ENCODE measurements at places on chromosomes 1 and 21.

- peak; percentile 22 for DNase-seq
These were observed 285.3 kb downstream of the CAMTA1 start for GRCh38 chr1:7070389-7071029.

- DNase-seq = no peak
These were observed 24.7 kb downstream of the TFF3 start for GRCh38 chr21:42290505-42290904.

- DNase-seq = peak; percentile 49
These were observed 4.2 kb upstream of the IL19 start for GRCh38 chr1:206766251-206766856.

GRCh38 chr1:198246337-198246736 is 89.5 kb downstream of the NEK7 start:
- no peak for DNase-seq

DNA sequence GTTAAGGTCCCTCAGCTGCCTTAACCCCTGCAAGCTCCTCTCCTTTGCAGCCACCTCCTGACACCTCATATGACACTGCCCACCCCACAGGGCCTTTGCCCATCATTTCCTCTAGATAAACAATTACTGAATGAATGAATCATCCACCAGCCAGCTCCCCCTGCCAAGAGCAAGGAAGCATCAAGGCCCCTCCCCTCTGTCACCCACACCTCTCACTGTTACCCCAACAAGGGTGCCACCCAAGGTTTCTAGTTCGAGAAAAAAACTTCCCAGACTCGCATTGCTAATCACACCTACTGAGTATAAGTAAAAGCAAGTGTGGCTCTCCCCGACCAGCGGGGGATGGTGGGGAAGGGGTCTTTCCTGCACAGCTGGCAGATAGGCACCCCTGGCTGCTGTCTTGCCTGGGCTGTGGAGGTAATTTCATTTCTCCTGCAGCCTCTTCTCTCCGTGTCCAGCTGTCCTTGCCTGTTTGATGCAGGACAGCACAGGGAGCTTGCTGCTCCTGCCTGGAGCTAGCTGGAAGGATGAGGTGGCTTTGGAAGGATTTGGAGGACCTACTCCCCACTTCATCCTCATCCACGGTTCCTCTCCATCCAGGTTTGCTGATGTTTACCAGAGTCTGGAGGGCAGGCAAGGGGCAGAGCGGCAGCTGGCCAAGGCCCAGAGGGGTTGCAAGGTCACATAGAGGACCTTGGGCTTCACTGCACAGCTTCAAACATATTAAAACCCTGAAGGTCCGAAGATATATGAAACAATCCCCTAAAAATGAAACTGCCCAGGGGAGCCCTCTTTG is 33.1 kb upstream of the LBR start:
- no peak for DNase-seq

DNA sequence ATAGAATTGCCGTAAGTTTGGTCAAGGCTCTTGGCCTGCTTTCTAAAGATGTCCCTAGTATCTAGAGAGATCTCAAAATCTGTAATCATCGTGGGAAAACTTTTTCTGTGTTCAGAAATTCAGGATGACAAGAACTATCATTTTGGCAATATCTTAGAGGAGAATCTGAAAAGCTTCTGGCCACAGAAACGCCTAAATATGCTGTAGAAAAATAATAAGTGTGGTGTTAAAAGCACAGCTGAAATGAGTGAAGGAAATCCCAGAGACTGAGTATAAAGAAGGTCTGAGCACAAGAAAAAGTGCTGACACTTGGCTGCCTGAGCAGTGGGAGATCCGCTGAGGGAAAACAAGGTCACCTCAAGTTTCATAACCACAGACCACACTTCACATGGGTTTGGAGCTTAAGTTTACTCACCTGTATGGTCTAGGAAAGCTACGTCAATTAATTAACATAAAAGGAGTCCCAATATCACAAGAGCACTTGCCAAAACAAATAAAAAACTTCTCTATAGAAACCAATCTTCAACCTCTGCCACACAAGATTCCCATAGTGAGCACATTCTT is 235.2 kb upstream of the IRF2BP2 start:
- DNase-seq = peak; percentile 14

DNA sequence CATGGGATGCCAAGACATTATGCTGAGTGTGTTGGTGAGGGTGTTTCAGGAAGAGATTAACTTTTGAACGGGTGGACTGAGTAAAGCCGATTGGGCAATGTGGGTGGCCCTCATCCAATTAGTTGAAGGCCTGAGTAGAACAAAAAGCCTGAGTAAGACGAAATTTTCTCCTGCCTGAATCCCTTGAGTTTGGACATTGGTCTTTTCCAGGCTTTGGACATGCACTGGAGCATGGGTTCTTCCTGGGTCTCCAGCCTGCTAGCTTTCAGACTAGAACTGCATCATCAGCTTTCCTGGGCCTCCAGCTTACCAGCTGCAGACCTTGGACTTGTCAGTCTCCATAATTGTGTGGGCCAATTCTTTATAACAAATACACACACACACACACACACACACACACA is 63.6 kb downstream of the NIBAN1 start:
- no peak for DNase-seq

- DNase-seq = no peak
These were observed 317.9 kb upstream of the NFIA start for GRCh38 chr1:60764489-60764888.

DNA sequence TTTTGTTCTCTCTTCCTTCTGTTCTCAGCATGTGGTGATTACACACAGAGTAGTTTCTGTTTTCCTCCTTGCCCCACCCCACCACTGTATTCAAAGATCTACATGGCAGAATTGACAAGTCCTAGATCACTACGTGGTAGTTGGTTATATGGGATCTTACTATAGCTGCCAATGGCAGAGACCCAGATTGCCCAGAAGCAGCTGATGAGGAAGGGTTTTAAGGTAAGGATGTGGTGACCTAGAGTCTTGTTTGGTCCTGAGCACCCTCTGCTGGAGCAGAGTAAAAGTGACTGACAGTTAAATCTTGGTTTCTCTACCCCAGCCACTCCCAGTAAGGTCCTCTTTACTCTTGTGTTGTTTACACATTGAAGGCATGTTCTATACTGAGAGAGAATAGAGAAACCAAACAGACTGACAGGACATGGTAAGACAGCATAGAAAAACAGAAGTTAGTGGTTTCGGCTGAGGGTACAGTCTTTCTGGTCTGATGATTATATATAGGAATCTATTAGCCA is 22.8 kb upstream of the STRIP1 start:
- no peak for DNase-seq

DNA sequence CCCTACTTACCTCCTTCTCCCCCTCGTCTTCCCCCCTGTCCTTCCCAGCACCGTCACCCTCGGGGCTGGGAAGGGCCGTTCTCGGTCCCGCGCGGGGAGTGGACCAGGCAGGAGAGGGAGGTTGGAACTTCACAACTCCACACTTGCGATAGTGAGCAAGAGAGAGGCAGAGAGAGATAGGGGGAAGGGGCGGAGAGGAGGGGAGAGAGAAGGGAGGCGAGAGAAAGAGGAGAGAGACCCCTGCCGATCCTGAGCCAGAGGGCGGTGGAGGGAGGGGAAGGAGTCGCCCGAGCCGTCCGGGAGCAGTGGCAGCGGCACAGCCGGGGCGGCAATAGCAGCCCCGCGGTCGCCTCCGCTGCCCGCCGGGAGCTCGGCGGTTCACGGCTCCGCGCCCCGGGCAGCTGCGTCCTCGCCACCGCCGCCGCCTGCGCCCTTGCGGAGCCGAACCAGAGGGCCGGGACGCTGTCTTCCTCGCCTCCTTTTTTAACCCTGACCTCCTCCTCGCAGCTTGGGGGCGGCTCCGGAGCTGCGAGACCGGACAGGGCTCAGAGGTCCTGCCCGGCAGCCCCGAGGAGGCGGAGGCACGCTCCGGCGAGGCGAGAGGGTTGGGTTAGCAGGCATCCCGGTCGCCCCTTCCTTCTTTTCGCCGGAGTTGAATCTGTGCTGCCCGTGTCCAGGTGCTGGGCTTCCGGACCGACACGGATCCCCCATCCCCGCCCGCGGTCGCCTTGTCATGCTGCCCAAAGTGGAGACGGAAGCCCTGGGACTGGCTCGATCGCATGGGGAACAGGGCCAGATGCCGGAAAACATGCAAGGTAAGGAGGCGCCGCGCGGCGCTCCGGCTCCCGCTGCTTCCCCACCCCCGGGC is 11.7 kb downstream of the NR5A2 start:
- no peak for DNase-seq

DNA sequence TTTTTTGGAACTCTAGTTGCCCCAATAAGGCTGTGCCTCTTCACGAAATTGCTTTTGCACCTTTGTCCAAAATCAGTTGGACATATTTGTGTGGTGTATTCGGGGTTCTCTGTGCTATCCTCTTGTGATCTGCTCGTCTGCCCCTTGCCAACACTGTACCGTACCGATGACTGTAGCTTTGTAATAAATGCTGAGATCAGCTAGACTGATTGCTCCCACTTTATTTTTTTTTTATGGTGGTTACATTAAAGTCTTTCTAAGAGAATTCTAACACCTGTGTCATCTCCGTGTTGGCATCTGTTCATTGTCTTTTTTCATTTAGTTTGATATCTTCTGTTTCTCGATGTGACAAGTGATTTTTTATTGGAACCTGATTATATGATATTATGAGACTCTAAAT is 94.1 kb downstream of the ADARB1 start:
- DNase-seq = no peak

- no peak for DNase-seq
These were observed 542.5 kb upstream of the PKN2 start for GRCh38 chr1:88141499-88142074.

DNA sequence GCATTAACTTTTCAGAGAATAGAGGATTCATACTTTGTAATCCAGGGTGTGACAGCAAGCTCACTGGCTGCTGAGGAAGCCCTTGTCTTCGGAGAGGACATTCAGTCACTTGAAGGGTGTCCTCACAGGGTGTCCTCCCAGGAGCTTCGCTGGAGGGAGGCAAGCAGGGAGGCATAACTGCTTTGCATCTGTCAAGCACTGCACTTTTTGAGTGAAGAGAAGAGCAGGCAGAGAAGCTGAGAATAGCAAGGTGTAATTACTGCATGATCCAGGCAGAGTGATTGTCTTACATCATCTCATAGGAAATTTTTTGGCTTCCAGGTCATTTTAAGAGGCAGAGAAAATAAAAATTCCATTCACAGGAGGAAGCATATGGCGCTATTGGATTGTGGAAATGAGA is 232.5 kb upstream of the ZP4 start:
- no peak for DNase-seq

DNA sequence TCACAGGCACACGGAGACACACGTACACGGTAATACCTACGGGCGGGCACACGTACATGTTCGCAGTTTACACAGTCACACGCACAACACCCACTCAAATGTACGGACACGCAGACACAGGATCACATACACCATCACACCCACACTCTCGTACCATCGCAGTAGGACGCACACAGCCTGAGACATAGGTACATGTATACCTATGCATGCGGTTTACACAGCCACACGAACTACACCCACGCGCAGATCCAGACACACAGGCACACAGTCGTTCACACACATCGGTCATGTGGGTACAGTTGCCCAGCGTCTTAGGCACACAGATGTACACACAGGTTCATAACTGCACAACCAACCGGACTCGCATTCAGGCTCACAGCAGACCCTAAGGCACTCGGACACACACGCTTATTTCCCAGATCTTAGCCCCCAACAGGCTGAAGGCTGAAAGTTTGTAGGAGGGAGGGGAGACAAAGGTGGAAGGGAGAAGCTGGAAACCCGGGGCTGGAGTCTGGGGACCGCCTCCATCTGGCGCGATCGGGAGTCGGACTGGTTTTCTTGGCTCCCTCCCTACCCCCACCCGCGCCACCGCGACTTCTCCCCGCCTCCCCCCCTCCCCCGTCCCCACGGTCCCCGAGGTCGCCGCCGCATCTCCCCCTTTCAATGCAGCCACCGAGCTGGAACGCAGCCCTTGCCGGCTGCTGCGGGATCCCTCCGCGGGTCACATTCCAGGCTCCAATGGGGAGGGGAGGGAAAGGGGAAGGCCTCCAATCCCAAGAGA is 51.9 kb upstream of the SYNC start:
- no peak for DNase-seq

DNA sequence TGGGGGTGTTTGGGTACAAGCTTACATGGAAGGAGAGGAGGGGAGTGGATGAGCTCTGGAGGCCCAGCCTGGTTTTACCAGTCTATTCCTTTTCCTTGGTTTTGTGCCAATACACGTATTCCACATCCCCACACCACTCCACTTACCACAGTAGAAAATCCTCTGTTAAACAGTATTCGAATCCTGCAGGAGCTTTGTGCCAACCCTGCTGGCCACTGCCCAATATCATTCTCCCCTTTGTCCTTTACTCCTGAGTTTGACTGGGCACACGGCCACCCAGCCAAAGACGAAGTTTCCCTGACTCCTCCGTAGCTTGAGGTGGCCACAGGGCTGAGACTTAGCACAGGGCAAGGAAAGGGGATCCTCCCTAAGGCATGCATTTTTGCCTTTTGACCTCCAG is 61.6 kb downstream of the TMCO4 start:
- no peak for DNase-seq

DNA sequence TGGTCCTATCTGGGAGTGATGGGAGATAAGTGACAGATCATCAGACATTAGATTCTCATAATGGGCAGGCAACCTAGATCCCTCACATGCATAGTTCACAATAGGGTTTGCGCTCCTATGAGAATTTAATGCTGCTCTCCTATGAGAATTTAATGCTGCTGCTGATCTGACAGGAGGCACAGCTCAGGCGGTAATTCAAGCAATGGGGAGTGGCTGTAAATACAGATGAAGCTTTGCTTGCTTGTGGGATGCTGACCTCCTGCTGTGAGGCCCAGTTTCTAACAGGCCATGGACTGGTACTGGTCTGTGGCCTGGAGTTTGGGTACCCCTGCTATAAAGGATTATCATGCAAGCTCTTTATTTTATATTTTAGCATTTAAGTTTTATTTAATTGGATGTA is 72.0 kb downstream of the ZMYM4 start:
- DNase-seq = no peak

GRCh38 chr1:114956570-114956969 is 73.1 kb upstream of the TSHB start:
- no peak for DNase-seq

DNA sequence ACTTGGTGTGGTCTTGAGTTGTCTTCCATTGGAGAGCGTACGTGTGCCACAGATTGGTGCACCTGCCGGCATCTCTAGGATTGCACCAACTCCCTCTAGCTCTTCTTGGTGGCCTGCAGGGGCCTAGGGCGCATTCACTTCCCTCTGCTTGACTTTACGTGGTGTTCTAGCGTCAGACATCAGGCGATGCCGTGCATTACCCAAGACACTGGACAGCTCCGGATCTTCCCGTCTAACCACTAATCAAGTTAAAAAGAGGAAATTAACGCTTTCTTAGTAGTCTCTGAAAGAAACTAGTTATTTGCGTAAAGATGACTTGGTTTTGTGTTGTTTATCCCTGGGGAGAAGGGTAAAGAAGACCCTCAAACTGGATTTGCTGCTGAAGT is 510 bp upstream of the IL10RB start:
- no peak for DNase-seq
